ENCODE measurements at places on chromosomes 13 and 19.

DNA sequence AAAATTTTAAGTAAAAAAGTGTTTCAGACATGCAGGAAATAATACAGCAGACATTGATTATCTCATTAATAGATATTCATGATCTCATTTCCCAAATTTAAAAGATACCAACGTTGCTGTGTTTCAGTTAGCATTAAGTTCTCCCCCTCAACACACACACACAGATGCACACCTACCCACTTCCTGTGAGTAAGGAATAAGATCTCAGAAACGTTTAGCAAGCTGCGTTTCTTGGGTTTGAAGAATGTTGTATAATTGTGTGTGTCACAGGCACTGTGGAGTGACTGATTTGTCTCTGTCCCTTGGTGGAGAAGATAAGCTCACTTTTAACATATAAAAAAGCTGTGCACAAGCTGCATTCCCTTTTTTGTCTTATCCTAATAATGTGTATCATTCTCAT lies 196.8 kb downstream of the PDS5B start:
- DNase-seq = no peak

DNA sequence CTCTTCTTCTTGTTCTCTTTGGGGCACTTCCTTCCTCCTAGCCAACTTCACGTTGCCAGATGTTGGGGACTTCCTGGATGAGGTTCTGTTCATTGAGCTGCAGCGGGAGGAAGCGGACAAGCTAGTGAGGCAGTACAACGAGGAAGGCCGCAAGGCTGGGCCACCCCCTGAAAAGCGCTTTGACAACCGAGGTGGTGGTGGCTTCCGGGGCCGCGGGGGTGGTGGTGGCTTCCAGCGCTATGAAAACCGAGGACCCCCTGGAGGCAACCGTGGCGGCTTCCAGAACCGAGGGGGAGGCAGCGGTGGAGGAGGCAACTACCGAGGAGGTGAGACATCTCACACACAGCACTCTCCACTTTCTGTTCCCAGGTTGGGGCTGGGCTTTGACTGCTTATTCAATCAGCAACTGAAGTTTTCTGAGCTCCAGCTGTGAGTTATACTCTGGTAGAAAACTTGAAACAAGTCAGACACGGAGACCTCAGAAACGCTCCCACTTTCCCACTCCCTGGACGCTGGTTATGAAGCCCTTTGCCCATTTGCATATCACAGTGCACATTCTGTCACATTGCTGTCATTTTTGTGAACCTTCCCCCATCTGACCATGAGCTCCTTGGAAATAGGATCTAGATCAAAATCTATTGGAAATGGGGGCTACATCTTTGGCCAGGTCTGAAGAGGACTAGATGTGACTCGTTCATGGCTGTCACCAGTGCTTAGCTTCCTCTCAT lies 7.2 kb upstream of the CCDC97 start:
- no peak for DNase-seq

- DNase-seq = no peak
These were observed 191.1 kb downstream of the EFNB2 start for GRCh38 chr13:106344342-106344741.

GRCh38 chr13:113115363-113116205 lies 7.0 kb upstream of the F10 start:
- DNase-seq = no peak

- DNase-seq = no peak
These were observed 108.0 kb downstream of the KCTD15 start for GRCh38 chr19:33904681-33905080.
